Calu3 (cell line): ENCODE measurements at places on chromosomes 4 and X. TPM values are rescaled to one million over a fixed set of nuclear protein-coding genes. Genes with fewer than 3 reads are reported as not detected.

- no peak for DNase-seq
Observed at GRCh38 chrX:133561251-133561650, 146.0 kb upstream of the GPC4 start.

DNA sequence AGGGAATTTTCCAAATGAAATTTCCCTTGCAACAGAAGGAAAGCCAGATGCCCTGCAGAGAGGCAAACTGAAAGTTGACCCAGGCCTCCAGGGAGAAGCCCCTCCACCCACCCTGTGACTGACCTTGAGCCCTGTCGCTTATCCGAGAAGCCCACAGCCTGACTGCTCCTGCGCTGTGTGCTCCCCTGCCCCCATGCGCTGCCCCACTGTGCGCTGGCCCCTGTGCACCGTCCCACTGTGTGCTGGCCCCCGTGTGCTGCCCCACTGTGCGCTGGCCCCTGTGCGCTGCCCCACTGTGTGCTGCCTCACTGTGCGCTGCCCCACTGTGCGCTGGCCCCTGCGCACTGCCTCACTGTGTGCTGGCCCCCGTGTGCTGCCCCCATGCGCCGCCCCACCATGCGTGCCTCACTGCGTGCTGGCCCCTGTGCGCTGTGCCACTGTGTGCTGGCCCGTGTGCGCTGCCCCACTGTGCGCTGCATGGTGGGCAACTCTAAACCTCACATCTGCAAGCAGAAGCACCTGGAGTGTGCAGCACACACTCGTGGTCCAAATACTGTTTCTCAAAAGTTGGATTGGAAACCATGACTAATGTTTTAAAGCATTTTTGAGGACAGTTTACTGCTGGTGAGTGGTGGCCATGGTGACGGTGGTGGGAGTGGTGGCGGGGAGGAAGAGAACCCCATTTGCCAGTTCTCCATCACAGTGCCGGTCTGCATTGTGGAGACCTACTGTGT is 8.3 kb upstream of the GRPEL1 start:
- DNase-seq, result no peak

DNA sequence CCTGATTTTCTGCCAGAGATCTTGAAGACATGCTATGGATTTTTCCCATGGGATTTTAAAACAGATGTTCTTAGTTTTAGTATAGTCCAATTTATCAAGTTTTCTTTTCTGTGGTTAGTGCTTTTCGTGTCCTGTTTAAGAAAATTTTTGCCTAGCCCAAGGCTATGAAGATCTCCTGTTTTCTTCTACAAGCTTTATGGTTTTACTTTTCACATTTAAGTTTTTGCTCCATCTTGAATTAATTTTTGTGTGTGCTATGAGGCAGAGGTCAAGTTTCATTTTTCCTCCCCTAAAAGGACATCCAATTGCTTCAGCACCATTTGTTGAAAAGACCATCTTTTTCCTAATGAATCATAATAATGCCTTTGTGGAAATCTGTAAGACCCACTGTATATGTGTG is 65.6 kb downstream of the POLR2B start:
- no peak for DNase-seq

- peak; percentile 25 for DNase-seq
Observed at GRCh38 chrX:39896951-39897740, 200.6 kb downstream of the BCOR start.

GRCh38 chr4:8238515-8239053 is 31.0 kb upstream of the HTRA3 start:
- peak; percentile 33 for DNase-seq

DNA sequence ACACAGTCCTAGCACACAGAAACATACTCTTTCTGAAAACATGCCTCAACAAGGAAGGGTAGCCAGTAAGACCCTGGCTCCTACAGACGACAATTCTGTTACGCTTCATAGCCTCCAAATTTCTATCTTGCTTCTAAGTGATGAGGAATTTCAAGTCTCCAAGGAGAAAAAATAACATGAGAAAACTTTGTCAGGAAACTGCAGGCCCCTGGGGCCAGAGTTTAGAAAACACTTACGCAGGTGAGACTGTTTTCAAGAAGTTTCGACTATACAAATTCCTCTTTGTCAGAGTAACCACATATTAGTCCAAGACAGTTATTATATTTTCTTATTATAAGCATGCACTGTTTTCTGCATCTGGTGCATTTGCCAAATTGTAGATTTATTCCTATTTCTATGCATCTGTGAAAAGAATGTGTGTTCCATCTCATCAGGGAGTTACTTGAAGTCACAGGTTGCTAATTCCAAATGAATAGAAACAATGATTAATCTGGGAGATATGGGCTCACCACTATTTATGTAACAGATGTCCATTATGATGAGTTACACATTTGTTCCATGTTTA is 30.3 kb upstream of the HCCS start:
- no peak for DNase-seq

- no peak for DNase-seq
Observed at GRCh38 chrX:107700317-107700774, 72.0 kb downstream of the PRPS1 start.

- DNase-seq, result no peak
Observed at GRCh38 chr4:106291678-106292077, 24.3 kb downstream of the TBCK start.

- no peak for DNase-seq
Observed at GRCh38 chrX:154727418-154727817, 23.5 kb downstream of the GAB3 start.

- DNase-seq, result no peak
Observed at GRCh38 chr4:108068442-108068841, 78.8 kb downstream of the HADH start.

DNA sequence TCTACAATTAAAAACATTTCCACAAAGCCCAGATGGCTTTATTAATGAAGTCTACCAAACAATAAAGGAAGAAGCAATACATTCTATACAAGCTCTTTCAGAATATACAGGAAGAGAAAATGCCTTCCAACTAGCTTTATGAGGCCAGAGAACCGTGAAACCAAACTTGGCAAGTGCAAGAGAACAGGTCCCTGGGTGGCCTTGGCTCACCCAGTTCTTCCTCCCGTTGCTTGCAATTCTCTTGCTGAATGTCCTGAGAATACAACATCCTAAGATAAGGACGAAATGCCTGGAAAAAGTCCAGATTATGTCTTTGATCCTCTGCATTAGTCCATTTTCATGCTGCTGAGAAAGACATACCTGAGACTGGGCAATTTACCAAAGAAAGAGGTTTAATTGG is 204.9 kb downstream of the MAD2L1 start:
- DNase-seq, result no peak

DNA sequence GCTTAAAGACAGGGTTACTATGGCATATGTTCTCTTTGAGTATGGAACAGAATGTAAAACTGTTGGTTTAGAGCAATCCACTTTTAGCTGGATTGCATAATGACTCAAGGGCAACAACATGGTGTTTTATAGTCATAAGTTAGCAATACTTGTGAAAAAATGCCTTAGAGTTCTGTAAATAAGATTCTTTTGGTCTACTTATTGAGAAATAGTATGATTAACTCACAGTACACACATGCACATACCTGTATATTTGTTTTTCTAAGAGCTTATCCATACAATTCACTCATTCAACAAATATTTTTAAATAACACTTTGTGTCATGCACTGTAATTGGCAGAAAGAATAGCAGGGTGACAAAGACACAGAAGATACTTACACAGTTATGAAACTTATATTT is 1415.5 kb downstream of the PCDH7 start:
- DNase-seq, result no peak

DNA sequence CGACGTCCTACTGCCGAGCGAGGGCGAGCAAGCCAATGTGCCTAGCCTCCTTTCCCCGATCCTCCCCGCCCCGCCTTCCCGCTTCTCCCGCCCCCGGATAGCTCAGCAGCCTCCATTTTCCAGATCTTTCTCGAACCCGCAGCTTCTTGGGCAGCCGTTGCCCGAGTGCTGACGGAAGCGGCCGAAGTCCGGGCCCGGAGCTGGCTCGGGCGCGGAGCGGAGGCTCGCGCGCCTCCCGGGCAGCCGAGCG is 172 bp upstream of the HSPA4L start:
- DNase-seq, result peak; percentile 83

DNA sequence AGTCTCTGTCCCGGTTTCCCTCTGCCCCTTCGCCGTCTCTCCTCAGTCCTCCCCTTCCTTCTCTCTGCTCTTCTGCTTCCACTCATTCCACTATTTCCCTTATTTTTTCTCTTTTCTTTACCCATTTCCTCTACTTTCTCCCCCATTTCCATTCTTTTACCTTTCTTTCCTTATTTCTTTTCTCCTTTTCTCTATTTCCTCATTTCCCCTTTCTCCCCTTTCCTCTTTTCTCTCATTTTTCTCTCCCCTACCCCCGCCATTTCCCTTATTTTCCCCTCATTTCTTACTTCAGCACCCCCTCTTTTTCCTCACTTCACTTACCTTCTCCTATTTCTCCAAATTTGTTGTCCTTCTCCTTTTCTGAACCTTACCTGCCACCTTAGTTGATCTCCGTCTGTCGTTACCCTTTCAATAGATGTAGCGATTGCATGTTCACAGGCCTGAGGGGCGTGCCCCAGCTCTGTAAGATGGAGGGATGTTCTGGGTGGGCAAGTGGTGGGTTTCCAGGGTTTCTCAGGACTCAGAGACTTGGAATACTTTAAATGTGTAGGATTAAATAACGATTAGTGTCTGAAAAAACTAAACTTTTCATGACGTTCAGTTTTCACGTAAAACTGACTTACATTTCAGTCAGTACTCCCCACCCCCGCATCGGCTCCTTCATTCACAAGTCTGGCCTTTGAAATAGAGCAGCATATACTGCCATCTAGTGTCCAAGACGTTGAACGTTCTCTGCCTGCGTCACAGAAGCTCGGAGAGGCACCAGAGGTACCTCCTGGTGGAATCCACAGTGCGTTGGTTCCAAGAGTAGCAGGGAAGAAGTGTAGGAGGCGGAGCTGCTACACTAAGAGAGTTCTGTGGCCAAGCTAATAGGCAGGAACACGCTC is 641 bp upstream of the NCBP2L start:
- DNase-seq, result peak; percentile 73

GRCh38 chr4:12949719-12950490 is 534.2 kb downstream of the RAB28 start:
- no peak for DNase-seq

GRCh38 chr4:34814266-34814665 is 1430.0 kb downstream of the ARAP2 start:
- DNase-seq, result no peak

GRCh38 chr4:150415213-150415612 is 166.7 kb upstream of the MAB21L2 start:
- DNase-seq, result no peak

GRCh38 chrX:153669174-153669890 is 4.3 kb downstream of the PNCK start:
- peak; percentile 31 for DNase-seq

GRCh38 chr4:87196927-87197326 is 23.5 kb downstream of the KLHL8 start:
- no peak for DNase-seq

GRCh38 chrX:104130808-104131207 is 18.5 kb downstream of the ZCCHC18 start:
- DNase-seq, result no peak

The AWAT2 gene
- total RNA-seq, result not detected in 2 replicates

The PCDH7 gene
- total RNA-seq, result 0.45 and 1.8 TPM in 2 replicates

The PFKFB1 gene
- total RNA-seq, result 0.31 TPM in 1 of 2 replicates, not detected in the other
